Brain microvascular endothelial cell (primary cell): ENCODE measurements at places on chromosomes 11 and 22.

GRCh38 chr11:1888347-1888753 lies 3.3 kb downstream of the PRR33 start:
- DNase-seq, result no peak

DNA sequence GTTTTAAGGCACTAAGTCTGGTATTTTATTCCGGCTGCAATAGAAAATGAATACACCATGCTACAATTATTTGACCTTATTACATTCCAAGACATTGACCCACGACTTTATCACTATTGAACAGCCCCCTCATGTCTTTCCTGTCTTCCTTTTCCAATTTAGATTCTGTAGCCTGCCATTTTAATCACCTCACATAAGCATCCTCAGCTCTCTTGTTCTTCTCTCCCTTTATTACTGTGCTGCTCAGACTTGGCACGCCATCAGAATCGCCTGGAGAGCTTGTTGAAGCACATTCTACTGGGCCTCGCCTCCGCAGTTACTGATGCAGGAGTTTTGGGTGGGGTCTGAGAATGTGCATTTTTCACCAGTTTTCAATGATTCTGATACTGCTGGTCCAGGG lies 38.7 kb upstream of the SWAP70 start:
- DNase-seq, result no peak

DNA sequence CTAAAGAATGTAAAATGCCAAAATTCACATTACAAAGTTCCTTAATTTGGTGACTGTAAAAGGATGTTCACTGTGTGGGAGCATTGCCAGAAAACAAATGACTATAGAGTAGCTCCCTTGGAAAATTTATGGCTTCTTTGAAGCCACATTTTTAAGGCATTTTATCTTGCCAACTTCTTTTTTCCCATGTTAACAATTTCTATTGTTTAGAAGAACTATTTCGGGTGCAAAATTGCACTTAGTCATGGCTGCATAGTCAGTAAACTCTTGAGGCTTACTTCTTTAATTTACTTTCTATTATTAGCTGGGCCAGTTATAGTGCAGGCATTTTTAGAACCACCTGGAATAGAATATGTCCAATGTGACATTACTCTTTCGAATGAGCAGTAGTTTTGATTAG lies 515.3 kb downstream of the JRKL start:
- no peak for DNase-seq

DNA sequence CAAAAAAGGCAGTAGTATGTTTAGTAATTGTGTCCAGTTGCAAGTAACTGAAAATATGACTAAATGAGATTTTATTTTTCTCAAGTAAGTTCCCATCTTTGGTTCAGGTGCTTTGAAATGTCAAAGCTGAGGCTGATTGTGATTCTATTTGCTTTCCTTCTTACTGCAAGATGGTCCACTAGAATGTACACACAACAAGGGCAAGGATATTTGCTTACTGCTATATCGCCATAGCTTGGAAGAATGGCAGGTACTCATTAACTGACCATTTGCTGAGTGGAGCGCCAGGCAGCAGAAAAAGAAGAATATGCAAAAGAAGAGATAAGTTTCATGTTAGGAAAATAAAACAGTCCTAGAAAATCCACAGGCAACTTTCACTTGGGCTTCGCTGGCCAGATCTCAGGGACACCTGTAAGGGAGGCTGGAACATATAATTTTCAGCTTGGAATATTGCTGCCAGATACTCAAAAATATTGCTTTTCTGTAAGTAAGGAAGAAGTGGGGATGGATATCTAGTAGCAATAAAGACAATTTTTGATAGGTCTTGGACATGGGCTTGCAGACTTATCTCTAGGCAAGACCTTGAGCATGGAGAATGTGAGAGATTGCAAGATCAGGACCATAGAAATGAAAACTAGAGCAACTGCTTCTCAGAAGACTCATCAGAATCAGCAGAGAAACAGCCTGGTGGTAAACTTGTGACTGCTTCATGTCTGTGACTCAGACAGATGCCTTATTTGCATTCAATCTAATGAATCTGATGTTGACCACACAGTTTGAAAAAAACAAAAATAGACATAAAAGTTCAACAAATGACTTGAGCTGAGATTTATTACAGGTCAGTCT lies 44.8 kb upstream of the OR9Q1 start:
- DNase-seq, result no peak

DNA sequence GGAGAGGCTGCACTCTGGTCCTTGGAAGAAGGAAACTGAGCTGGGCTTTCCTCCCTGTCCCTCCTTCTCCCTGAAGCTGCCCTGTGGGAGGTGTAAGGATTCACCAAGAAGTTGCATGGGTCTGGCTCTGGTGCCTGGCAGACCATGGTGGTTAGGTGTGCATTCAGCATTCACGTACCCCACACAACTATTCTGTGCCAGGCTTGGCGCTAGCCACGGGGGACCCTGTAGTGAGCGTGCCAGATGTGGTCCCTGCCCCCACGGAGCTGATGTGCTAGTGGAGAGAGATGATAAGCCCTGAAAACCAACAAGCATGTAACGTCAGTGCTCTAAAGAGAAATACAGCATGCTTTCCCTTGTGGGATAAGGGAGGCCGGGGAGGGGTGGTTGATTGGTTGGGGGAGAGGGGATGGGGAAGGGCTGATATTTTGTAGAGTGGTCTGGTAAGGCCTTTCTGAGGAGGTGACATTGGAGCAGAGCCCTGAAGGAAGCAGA lies 48.9 kb downstream of the CD82 start:
- DNase-seq, result no peak

- no peak for DNase-seq
Observed at GRCh38 chr22:40463017-40463631, 92.7 kb downstream of the SGSM3 start.

DNA sequence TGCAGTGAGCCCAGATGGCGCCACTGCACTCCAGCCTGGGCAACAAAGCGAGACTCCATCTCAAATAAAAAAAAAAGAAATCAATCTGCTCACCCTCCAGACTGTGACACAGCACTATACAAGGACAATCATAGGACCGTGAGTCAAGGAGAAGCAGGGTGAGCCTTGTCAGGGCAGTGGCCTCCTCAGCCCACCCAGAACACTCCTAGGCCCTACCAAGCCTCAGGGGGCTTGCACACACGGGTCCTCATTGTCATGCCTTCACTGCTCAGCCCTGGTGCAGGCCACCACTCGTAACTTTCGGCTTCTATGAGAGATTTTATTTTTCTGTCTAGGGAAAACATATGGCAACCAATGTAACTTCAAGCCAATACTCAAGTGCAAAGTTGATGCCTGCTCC lies 35.8 kb downstream of the DGCR2 start:
- no peak for DNase-seq

DNA sequence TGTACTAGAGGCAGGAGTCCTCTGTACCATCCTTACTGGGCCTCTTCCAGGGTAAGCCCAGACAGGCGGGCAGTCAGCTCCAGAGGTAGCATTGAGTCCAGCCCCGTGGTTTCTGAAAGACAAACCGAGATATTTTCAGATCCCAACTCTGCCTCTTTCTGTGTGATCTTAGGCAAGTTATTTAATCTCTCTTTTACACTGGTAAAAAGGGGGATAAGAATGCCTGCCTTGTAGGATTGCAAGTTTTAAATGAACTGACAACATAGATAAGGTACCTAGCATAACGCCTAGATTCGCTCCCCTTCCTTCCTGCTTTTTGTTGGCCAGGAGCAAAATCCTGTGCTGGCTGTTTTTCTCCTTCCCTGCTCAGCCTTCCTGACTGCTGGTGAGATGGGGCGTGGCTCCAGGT lies 56.4 kb upstream of the NNMT start:
- DNase-seq, result no peak

DNA sequence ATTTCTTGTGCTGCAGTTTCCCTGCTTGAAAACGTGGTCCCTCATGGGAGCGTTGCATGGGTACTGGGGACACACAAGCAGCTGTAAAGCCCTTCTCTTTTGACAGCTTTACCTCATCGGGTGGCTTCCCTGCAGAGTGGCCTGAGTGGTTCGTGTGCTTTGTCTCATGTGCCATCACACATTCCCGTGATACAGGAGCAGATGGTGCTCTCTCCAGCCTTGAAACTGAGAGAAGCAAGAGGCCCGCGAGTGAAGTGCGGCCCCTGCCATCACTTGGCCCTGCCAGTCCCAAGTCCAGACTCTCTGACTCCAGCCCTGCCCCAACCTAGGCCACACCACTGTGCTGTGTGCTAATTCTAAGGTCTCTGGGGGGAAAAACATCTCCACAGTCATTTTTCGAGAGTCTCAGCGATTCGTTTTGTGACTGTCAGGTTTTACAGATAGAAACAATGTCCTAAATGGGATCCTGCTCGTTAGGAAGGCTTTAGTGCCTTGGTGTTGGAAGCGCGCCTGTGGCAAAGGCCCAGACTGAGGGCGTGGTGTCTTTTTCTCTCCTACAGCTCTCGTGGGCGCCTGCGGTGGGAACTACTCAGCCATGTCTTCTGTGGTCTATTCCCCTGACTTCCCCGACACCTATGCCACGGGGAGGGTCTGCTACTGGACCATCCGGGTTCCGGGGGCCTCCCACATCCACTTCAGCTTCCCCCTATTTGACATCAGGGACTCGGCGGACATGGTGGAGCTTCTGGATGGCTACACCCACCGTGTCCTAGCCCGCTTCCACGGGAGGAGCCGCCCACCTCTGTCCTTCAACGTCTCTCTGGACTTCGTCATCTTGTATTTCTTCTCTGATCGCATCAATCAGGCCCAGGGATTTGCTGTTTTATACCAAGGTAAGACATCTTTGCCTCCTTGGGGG lies 64.2 kb downstream of the KREMEN1 start:
- DNase-seq, result no peak

- no peak for DNase-seq
Observed at GRCh38 chr11:5705688-5706087, 16.1 kb downstream of the TRIM22 start.

- no peak for DNase-seq
Observed at GRCh38 chr22:19686946-19687345, 27.4 kb upstream of the SEPTIN5 start.

GRCh38 chr11:72627594-72628281 lies 46.5 kb downstream of the PDE2A start:
- no peak for DNase-seq

DNA sequence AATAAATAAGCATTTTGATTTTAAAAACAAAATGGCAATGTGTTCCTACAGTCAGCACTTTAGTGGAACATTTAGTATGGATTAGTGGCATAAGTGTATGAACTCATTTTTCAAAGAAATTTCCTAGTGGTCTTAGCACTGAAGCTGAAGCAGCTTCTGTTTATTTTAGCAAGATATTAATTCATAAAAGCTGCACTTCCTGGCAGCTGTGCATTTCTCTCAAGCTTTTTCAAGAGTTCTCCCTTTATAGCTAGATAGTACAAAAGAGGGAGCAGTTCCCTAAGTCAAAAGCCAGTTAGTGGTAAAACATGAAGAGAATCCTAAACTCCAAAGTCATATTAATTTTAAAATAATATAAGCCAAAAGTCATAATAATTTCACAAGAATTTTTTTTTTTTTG lies 1036.0 kb upstream of the CCDC90B start:
- DNase-seq, result no peak
